ENCODE measurements at places on chromosomes 7 and 10.

DNA sequence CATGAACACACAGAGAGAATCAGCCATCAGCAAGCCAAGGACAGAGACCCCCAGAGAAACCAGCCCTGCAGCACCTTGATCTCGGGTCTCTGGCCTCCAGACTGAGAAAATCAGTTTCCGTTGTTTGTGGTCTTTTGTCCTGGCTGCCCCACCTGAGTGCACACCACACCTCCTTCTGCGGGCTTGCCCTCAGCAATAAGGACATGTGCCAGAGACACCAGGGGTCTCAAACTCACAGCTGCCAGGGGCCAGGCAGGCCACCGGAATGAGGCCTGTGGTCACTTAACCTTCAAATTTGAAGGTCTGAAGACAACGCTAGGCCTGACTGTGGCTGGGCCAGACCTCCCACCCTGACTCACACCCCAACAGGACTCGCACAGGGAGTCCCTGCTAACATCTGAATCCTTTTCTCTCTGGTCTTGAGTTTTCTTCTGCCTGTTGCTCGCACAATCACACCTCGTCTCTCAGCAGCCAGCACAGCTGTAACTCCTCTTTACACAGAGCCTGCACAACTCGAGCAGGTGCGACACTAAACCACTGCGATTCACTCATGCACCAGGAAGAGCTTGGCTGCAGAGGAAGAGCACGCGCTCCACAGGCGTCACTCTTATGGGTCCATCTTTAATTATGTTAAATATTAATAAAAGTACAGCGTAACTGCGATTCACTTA, 86.2 kb downstream of the CHST15 start:
- DNase-seq, result no peak

DNA sequence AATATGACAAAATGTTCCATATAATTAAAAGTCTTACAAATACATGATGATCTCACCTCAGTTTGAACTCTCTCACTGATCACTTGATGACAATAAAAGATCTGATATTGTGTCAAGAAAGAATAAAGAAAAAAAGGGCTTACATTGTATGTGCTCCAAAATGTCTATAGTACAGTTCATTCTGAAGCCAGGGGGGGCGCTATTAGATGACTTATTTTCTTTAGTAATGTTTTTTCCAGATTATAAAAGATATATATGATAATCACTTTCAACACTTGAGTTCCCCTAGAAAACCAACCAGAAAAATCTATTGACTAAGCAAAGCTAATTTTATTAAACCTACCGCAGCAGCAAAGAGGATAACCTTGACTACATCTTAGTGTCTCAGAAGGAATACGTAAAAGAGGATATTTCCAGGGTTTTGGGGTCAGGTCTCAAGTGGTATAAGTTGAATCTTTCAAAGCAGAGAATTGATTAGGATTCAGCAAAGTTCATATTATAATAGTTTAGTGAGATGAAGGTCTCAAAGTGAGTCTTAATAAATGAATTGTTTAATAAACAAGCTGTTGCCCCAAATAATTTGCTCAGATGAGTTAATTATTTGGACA, 55.8 kb downstream of the PTN start:
- DNase-seq, result no peak

DNA sequence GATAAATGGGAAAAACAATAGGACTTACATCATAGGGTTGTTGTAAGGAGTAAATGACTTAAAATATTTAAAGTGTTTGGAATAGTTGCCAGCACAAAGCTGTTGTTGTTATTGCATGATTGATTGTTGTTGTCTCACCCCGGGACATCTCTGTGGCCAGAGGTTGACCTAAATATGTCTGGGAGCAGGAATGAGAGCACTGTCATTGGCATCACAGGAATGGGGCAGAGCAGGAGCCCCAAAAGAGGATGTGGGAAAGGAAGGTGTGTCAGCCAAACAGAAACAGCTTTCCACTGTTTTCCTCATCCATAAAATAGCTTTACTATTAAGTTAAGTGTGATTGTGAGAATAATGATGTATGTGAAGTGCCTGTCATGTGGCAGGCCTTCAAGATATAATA, 121.6 kb downstream of the TMEM168 start:
- DNase-seq, result no peak

- no peak for DNase-seq
Measured at GRCh38 chr10:49571388-49571787, 32.5 kb upstream of the ERCC6 start.

- DNase-seq, result no peak
Measured at GRCh38 chr7:101632641-101633040, 3.5 kb upstream of the MYL10 start.

Measured in GM13977 (cell line).